ENCODE measurements at places on chromosomes 7 and 10.

GRCh38 chr10:90342480-90342879 lies 515.4 kb downstream of the HTR7 start:
- no peak for DNase-seq

DNA sequence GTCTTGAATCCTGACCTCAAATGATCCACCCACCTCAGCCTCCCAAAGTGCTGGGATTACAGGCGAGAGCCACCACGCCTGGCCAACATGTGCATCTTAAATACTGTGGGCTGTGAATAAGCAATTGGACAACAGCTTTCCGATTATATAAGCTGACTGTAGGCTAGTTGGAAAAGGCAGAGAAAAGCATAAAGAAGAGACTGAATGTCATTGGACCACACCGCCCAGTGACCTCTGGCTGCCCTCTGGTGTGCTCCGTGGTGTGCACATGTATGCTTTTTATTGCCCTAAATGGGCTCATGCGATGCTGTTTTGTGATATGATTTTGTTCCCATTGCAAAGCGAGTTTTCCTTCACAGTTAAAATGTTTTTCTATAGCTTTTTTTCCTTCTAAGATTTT lies 15.4 kb upstream of the CSGALNACT2 start:
- no peak for DNase-seq

GRCh38 chr10:3172446-3173170 lies at the start of gene PITRM1:
Gene PITRM1, minus strand, starts transcription at chr10:3172782. Its CDS starts 10 bp downstream, at chr10:3172772.
- DNase-seq = peak; percentile 97

DNA sequence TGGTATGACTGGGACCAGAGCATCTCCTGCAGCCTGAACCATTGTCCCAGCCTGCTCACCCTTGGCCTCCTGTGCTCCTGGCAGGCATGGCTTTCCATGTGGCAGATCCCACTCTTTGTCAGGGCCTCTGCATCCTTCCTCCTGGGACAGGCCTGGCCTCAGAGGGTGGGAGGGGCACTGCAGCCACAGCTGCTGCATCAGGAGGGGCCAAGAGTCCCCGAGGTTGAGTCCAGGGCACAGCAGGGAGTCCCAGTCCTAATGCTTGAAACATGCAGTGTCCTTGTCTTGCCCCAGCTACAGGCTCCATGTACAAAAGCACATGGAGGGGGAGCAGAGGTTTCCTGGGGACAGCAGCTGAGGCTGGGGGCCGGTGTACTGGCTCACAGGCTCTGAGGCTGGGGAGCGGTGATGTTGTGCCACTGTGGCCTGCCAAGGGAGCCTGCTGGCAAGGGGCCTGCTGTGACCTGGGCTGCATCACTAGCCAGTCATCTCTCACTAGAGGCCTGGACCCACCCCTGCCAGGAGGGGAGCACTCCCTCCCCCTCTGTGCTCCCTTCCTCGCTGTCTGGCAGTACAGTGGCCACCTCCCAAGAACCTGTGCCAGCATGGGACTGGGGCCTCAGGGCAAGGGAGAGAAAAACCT lies 144.8 kb downstream of the ZNF248 start:
- DNase-seq = no peak

GRCh38 chr10:102783568-102783967 lies 39.8 kb downstream of the WBP1L start:
- DNase-seq = no peak

DNA sequence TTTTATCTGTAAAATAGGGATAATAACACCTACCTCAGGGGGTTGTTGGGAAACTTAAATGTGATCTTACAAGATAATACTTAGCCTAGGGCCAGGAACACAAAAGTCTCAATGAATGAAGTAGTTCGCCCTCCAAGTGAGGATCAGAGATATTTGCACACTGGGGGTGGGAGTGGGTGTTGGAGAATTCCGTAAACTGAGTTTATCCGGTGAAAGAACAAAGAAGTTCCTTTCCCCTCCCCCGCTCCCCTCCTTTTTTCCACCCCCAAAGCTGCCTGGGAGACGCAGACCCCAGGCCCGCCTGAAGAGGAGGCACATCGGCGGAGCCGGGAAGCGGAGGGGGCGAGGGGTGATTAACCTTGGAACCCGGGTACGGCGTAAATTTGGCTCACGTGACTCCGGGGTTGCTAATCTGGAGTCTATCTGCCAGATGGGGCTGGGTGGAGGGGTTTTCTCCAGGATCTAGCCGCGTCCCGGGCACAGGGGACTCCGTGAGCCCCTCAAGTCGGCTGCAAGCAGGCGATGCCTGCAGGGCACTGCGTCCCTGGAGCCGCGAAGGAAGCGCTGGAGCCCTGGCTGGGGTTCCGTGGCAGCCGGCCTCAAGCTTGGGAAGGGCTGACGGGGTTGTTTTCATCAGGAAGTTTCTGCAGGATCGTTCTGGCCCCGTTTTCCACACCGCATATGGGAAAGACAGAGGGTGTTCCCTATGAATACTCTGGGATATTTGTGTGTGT lies 1.4 kb upstream of the PODXL start:
- no peak for DNase-seq

GRCh38 chr10:72087969-72088888 lies at the start of gene SPOCK2:
Gene SPOCK2, minus strand, starts transcription at chr10:72088551. Its CDS starts 223 bp downstream, at chr10:72088328.
- DNase-seq = no peak

DNA sequence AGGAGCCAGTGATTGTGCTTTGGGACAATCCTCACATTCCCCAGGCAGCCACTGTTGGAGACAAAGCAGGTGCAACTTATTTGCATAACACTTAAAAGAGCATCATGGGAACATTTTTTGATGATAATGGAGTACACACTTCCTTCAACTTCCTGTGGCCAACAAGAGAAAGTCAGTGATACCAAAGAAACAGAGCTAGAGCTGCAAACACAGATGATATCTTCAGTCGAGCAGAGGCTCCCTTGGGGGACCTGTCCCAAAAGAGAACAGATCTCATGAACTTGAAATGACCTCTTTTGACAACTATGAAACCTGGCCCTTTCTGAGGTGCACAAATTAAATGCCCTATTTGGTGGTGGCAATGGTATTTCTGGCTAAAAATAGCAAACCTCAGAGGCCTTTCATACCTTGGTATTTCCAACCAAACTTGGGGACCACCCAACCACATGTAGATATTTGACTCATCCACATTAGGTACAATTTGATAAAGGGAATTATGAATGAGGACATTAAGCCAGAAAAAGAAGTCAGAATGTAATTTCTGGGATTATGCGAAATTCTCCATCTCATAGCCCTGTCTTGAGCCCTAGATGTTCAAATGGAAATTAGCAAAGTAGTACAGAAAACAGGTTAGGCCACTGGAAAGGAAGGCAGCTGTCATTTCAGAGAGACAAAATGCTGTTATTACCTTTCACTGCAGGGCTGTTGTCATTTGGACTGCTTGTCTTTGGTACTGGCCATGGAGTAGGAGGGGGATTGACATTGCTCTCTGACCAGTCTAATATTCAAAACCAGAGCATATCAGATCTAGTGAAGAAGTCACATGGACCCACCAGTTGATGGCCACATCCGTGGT lies 146.2 kb downstream of the ICA1 start:
- no peak for DNase-seq

- DNase-seq = no peak
These were observed 76.7 kb downstream of the CALD1 start for GRCh38 chr7:134856091-134856490.

- no peak for DNase-seq
These were observed 9.7 kb downstream of the BAMBI start for GRCh38 chr10:28686835-28687682.

- no peak for DNase-seq
These were observed 267.5 kb downstream of the CELF2 start for GRCh38 chr10:11285171-11285570.

- DNase-seq = no peak
These were observed 127.8 kb downstream of the PLPP4 start for GRCh38 chr10:120584786-120585185.
